AG04450 (cell line): ENCODE measurements at places on chromosomes 16 and 17. TPM values are rescaled to one million over a fixed set of nuclear protein-coding genes. Genes with fewer than 3 reads are reported as not detected.

Gene CDH15
- 0.11 and 0.12 TPM in 2 replicates for polyA plus RNA-seq

Gene HSD11B2
- 0.07 TPM in 1 of 2 replicates, not detected in the other for polyA plus RNA-seq

Gene RNU2-1
- polyA plus RNA-seq, result not detected in 2 replicates

Gene CES2
- polyA plus RNA-seq, result 20.7 and 24.9 TPM in 2 replicates

DNA sequence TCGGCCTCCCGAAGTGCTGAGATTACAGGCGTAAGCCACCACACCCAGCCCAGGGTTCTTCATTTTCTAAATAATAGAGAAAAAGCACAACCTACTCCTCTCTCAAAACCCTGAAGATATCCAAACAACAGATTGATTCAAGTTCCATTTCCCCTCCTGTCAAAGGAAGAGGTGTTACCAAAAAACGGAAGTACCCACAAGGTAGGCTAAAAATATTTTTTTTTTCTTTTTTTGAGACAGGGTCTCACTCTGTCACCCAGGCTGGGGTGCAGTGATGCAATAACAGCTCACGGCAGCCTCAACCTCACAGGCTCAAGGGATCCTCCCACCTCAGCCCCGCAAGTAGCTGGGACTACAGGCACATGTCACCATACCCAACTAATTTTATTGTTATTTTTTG, 18.9 kb downstream of the UTP6 start:
- no peak for DNase-seq

GRCh38 chr16:978403-978802, 3.2 kb upstream of the SOX8 start:
- DNase-seq, result no peak

GRCh38 chr17:73309727-73310596, 1.8 kb downstream of the CDC42EP4 start:
- DNase-seq, result no peak

DNA sequence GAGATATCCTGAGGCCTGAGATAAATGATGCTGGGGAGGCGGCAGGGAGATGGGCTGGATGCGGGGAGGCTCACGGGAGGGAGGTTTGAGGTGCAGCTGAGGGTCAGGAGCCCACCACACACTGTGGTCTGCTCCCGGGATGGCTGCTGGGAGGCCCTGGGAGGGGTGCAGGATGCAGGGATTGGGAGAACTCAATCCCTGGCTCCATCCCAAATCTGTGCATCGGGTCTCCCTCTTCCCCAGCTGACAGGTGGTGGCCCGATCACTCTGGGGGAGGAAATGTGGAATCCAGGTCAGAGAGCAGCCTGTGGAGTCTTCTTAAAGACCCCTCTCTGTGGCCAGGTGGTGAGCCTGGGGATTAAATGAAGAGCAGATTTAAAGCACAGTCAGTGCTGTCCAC, 12.0 kb downstream of the PHB1 start:
- DNase-seq, result no peak

DNA sequence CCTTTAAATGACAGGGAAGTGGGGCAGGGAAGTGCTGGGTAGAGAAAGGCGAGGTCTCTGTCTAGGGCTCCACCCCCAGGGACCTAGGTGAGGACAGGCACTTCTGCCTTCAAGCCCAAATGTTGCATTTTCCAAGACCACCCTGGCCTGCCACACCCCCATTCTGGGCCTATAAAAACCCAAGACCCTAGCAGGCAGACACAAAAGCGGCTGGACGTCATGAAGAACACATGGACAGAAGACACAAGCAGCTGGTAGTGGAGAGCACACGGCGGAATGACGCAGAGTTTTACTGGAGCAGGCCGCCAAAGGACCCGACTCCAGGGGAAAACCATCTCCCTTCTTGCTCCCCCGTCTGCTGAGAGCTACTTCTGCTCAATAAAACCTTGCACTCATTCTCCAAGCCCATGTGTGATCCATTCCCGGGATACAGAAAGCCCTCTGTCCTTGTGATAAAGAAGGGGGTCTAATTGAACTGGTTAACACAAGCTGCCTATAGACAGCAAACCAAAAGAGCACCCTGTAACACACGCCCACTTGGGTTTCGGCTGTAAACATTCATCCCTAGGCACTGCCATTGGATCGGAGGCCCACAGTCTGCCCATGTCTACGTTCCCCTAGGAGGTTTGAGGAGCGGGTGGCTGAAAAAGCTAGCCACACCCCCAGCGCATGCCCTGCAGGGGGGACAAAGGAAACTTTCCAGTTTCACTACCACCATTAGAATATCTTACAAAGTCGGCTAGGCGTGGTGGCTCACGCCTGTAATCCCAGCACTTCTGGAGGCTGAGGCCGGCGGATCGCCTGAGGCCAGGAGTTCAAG, 622.2 kb upstream of the SALL1 start:
- DNase-seq, result no peak

GRCh38 chr17:33515974-33516373, 222.9 kb upstream of the ASIC2 start:
- DNase-seq, result no peak

- no peak for DNase-seq
Measured at GRCh38 chr17:76644995-76645394, 1.4 kb upstream of the ST6GALNAC1 start.

DNA sequence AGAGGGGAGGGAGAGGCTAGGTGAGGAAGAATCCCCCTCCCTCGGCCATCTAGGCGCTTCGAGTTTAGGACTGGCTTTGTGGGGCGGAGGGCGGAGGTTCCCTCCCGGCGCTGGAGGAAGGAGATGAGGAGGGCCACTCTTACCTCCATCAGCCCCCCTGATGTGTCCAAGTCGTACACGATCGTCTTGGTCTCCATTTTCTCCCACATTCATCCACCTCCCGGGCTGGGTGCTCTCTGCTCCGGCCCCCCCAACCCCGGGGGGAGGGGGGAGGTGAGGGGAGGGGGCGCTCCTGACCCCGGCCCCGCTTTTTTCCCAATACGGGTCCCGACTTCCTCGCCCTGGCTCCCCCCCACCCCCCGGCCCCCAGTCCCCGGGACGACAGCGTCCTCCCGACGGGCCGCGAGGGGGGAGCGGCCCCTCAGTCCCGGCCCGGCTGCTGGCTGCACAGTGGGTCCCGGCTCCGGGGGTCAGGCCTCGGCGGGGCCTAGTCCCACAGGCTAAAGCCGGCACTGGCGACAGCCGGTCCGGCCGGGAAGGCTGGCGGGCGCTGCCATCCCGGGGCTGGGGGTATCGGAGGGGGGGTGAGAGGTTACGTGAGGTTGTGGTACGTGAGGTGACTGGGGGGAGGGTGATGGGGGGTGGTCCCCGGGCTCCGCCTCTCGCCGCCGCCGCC, 428 bp downstream of the PHF12 start:
- no peak for DNase-seq

- no peak for DNase-seq
Measured at GRCh38 chr16:46843898-46844642, 13.1 kb upstream of the C16orf87 start.

- DNase-seq, result no peak
Measured at GRCh38 chr17:82536512-82537201, 17.1 kb downstream of the FOXK2 start.

GRCh38 chr16:67726106-67727034, 7.3 kb upstream of the GFOD2 start:
- DNase-seq, result no peak
